ENCODE measurements at places on chromosomes 5 and 9.

GRCh38 chr5:124704594-124705284 is 41.7 kb downstream of the ZNF608 start:
- DNase-seq: no peak

DNA sequence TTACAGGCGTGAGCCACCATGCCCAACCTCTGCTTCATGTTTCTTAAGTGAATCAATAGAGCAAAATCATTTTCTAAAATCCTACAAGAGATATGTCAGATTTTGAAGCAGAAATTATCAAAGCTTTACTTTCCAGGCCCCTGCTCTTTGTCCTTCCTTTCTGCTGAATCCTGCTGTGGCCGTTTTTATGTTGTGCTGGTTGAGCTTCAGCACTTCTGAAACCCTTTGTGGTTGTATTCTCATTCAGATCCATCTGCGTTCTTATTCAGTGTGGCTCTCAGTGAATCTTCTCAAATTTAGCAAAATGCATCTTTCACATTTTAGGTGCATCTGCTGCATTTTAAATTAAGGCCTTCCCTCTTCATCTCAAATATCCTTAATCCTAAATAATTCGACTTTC is 26.0 kb downstream of the JMY start:
- DNase-seq: no peak

- DNase-seq: no peak
These were observed 43.2 kb upstream of the BRINP1 start for GRCh38 chr9:119412399-119412798.

GRCh38 chr5:55973296-55973695 is 21.5 kb downstream of the IL6ST start:
- no peak for DNase-seq

GRCh38 chr5:159186319-159186718 is 23.0 kb downstream of the RNF145 start:
- no peak for DNase-seq

- DNase-seq: peak; percentile 90
These were observed 3.0 kb upstream of the FAM13B start for GRCh38 chr5:138035605-138036537.

DNA sequence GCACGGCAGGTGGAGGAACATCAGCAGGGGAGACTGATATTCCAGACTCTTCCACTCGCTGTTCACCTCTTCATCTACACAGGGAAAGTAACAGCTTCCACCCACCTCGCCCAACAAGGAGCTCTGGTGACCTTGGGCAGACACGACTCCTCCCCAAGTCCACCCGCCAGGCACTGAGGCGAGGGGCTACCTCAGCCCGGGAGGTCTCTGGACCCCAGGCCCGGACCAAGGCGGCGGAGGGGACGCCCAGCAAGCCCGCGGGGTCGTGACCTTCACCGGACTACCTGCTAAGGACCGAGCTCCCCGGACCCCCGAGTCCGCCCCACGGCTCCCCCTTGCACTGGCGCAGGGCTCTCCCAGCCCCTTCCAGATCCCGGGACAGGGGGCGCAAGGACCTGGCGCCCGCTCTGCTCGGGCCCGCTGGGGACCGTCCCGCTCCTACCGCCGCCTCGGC is 70.2 kb upstream of the LPCAT1 start:
- no peak for DNase-seq

Measured in KBM-7 (cell line).